H9 (cell line): ENCODE measurements at places on chromosomes 16 and 17.

GRCh38 chr17:43400943-43401717 is 2.3 kb downstream of the ARL4D start:
- no peak for DNase-seq

GRCh38 chr17:57657211-57657610 is 87.9 kb downstream of the CCDC182 start:
- DNase-seq: no peak

DNA sequence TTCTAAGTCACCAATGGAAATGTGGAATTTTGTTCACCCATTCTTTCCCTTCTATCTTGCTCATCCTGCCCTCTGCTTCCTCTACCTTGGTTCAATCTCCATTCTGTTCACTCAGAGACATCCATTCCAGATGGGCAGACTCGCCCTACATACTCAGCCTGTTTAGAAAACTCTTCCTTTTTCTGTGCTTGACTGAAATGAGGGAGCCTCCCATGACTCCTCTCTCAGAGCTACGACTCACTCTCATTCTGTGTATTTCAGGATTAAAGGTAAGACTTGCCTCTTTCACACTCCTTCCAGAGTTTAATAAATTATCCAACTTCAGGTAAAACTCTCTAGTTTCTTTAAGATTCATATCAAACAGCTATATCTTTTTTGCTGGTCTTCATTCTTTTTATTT is 182.8 kb downstream of the HS3ST3A1 start:
- DNase-seq: no peak

- DNase-seq: no peak
Measured at GRCh38 chr16:78444-79150, 572 bp downstream of the MPG start.

GRCh38 chr16:55938126-55938525 is 63.0 kb upstream of the CES5A start:
- DNase-seq: no peak

GRCh38 chr16:69276148-69277115 is 34.7 kb upstream of the VPS4A start:
- no peak for DNase-seq

GRCh38 chr17:10034719-10035475 is 129.8 kb upstream of the RCVRN start:
- DNase-seq: no peak

DNA sequence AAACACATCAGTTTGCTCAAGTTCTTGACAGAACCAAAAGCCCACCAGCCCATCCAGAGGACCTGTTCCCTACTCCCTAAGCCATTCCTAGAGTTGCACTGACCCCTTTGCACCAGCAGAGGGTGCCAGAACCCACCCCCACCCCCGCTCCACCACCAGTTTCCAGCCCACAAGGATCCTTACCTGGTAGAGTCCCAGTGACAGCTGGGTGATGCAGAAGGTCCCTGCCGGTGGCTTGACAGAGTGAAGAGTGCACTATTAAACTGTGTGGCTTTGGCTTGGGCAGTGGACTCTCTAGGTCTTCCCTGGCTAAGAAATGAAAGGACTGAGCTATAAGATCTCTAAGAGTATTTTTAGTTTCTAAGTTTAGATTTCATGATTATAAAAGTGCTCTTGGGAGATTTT is 73.3 kb upstream of the MTMR4 start:
- DNase-seq: peak; percentile 94

DNA sequence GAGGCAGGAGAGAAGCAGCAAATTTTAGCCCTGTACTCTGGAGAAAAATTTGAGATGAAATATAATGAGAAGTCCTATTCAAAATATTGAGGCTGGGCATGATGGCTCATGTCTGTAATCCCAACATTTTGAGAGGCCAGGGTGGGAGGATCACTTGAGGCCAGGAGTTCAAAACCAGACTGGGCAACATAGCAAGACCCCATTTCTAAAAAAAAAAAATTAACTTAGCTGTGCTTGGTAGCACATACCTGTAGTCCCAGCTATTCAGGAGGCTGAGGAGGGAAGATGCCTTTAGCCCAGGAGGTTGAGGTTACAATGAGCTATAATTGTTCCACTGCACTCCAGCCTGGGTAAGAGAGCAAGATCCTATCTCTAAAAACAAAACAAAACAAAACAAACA is 103.4 kb downstream of the CACNG3 start:
- no peak for DNase-seq

DNA sequence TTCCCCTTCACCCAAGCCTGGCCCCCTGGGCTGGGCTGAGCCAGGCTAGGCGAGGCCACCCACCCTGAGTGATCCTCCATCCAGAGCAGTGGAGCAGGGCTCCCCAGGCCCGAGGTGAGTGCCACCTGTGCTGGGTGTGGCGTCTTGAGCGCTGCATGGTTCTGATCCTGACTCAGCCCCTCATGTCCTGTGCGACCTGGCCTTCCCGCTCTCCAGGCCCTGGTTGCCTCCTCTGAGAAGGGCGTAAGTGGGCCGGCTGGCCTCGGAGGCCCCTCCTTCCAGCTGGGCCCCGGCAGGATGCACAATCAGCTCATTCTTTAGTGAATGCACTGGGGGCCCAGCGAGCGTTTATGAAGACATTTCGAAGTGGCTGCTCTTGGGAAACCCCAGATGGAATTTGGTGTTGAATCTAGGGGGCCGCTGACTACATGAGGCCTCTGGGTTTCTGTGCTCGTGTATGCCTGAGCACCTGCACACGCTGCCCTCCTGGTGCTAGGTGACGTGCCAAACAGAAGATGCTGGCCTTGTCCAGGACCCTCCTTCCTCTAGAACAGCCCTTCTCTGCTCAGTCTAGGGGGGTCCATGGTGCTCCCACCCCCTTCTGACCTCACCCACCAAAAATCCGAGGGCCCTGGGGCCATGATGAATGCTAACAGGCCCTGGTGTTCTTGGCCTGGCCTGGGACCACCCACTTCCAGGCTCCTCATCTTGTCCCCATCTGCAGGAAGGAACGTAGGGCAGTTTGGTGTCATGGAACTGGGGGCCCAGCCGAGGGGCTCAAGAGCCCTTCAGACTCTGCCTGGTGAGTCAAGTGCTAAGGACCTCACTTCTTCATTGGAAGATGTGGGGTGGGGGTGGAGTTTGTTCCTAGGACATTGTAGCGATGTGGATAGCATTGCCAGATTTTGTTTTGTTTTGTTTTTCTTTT is 3.6 kb upstream of the TMEM92 start:
- DNase-seq: peak; percentile 65
